ENCODE measurements at places on chromosomes 4 and X.

GRCh38 chr4:105194328-105195231, 47.9 kb downstream of the TET2 start:
- no peak for DNase-seq

DNA sequence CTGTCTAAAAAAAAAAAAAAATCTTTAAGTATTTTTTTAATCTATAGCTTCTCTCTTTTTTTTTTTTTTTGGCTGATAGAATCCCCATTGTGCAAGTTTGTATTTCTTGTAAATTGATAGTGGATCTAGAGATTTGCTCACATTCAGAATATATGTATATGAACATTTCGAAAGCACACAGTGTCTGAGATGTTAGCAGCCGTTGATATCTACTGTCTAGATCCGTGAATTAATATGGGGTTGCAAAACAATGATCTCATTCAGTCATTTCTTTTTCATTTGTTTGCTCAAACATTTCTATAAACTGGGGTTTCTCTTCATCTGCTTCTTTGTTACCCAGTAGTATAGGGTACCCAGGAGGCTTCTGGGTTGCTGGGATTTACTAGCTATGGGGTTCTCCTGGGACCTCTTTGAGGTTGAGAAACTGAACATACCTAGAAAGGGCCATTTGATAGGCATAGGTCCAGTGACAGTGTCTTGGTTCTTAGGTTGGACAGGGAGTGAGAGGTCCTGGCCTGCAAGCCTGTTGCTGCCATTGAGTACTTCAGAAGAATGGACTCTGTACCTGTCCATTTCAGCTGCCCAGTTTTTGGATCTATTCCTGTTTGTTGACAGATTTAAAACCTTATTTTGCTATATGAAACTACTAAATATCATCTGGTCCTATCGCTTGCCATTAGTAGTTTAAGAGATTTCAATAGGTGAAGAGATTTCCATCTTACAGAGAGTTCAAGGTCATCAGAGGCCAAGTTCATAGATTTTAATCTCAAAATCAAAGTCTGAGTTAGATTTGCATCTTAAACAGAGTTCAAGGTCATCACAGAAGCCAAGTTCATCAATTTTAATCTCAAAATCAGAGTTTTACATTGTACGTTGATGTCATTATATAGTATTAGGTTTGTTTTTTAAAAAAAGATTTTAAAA, 50.8 kb downstream of the WWC2 start:
- DNase-seq: no peak

DNA sequence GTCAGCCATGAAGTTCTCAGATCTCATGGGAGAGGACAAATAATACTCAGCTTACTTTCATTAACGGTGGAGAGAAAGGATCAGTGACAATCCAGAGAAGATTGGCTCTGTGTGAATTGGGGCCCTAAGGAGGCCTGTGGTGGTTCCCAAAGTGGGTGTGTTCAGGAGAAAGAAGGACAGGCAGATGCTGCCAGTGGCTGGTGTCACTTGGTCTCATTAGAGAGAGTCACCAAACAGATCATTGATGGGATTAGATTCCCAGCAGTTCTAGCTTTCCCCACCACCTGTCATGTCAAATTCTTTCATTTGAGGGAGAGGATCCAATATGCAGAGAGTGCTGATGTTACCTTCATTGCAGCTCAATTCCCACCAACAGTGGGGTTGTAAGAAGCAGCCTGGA, 8.0 kb downstream of the SMPX start:
- no peak for DNase-seq

GRCh38 chr4:73668782-73669201, 48.6 kb upstream of the RASSF6 start:
- no peak for DNase-seq

DNA sequence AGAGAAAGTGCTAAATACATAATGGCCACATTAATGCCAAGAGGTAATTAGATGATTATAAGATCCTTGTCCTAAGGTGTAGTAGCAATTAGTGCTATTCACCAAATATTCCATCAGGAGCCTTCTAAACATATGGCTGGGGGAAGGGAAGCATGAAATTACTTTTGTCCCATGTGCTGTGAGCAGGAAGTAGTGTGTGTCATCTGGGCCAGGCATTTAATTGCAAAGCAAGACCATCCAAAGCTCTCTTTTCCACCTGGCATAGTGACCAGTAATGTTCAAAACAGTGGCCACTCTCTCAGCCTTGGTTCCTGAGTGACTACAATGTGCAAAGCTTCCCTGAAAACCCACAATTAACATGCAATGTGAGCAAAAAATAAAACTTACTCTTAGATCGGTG, 144.2 kb upstream of the FAM241A start:
- no peak for DNase-seq

GRCh38 chrX:22486296-22486695, 213.6 kb downstream of the CBLL2 start:
- no peak for DNase-seq

GRCh38 chr4:25861951-25862410, 807 bp downstream of the SEL1L3 start:
- no peak for DNase-seq

DNA sequence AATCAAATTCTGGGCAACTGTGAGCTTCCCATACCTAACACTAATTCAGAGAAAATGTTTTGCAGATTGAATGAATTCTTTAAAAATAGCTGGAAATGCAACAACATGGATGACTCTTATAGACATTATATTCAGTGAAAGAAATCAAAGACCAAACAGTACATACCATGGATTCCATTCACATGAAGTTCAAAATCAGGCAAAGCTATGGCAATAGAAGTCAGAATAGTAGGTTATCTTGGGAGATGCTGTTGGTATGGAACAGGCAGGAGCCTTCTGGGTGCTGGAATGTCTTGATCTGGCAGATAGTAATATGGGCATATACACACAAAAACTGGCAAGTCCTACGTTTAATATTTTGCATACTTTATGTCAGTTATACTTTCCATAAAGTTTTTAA, 25.5 kb upstream of the CBLL2 start:
- DNase-seq: no peak

- DNase-seq: no peak
Observed at GRCh38 chr4:158767451-158767850, 1.4 kb upstream of the FNIP2 start.

DNA sequence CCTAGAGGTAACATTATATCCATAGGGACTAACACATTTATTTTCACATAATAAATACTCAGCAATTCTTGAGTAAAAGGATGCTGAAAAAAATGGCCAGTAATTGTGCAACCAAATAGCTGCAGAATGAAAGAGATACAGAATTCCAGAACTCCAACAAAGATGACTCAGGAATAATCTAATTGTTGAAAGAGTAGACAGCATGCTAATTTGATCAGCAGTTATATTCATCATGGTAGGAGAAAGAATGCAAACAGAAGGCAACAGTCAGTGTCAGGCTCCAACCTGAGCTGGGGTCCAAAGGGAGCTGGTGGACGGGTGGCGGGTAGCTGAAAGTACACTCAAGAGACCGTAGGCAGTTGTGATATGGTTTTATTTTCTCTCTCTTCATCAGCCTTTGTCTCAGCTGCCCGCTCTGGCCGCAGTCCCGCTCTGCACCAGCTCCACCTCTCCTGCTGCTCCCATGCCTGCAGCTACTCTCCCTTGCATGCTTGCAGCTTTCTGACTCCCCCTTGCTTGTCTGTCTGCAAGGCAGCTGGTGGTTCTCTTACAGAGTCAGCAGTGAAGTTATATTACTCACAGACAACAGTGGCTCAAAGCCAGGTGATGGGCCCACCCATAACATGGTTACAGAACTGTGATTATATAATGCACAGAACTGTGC, 1150.1 kb downstream of the STIM2 start:
- DNase-seq: no peak

DNA sequence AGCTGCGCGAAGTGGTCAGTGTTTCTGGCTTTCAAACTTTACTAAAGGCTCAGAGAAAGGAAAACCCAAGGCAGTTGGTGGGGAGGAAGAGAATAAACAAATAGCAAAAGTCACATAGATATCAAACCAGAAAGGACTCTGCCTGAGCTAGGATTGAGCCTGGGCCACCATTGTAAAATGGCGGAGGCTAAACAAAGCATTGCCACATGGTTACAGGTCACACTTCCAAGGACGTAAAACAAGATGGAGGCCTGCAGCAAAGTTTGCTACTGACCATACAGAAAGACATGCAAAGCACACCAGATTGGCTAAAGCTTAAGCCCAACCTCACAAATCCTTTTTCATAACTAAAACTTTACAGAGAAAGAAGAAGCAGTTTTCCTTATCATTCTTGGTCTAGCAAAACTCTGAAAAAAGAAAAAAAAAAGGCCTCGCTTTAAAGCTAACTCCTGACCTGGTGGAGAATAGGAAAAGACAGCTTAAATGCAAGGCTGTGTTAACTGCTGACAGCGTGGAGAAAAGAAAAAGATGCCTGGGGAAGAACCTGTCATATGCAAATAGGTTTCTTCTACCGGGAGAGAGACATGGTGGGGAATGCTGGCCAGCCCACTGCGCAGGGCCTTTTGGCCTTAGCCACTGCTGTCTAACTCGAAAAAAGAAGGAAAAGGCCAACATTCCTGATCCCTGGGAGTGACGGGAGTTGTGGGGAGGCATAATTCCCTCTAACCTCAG, 81.8 kb upstream of the SMARCA5 start:
- DNase-seq: no peak

DNA sequence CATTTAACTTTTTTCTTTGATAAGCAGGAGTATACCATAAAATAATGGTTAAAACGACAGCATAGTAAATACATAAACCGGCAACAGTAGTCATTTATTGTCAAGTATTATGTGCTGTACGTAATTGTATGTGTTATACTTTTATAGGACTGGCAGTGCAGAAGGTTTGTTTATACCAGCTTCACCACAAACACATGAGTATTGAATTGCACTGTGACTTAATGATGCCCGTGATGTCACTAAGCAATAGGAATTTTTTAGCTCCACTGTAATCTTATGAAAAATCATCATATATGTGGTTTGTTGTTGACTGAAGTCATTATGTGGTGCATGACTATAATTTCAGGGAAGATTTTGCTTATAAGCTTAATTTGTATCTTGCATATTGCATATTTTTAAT, 424.6 kb downstream of the PABPC4L start:
- no peak for DNase-seq

DNA sequence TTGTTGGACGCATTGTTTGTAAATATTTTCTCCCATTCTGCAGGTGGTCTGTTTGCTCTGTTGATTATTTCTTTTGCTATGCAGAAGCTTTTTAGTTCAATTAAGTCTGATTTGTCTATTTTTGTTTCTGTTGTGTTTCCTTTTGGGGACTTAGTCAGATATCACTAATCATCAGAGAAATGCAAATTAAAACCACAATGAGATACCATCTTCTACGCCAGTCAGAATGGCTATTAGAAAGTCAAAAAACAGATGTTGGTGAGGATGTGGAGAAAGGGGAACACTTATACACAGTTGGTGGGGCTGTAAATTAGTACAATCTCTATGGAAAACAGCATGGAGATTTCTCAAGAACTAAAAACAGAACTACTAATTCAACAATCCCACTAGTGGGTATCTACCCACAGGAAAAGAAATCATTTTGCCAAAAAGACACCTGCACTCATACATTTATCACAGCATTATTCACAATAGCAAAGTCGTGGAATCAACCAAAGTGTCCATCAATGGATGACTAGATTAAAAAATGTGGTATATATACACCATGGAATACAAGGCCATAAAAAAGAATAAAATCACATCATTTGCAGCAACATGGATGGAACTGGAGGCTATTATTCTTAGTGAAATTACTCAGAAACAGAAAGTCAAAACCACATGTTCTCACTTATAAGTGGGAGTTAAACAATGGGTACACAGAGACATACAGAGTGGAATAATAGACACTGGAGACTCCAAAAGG, 8.1 kb downstream of the COQ2 start:
- no peak for DNase-seq

DNA sequence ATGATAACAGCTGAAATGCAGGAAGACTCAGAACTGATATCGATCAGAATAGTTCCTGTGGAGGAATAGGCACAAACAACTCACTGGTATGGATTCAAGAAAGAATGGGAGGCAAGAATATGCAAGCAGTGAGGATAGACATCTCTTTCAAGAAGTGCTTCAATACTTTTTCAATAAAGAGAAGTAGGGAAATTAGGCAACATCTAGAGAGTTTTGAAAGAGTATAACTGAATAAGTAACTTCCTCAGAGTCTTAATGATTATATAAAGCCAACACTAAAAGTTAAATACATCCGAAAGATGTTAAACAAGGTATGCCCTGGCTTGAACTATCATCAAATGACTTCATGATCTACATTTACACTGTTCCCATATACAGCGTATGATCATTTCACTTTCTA, 1443.0 kb downstream of the PCDH7 start:
- no peak for DNase-seq

- DNase-seq: no peak
Observed at GRCh38 chr4:37858872-37859271, 32.0 kb upstream of the TBC1D1 start.

- DNase-seq: no peak
Observed at GRCh38 chr4:24121395-24122175, 231.7 kb upstream of the PPARGC1A start.

DNA sequence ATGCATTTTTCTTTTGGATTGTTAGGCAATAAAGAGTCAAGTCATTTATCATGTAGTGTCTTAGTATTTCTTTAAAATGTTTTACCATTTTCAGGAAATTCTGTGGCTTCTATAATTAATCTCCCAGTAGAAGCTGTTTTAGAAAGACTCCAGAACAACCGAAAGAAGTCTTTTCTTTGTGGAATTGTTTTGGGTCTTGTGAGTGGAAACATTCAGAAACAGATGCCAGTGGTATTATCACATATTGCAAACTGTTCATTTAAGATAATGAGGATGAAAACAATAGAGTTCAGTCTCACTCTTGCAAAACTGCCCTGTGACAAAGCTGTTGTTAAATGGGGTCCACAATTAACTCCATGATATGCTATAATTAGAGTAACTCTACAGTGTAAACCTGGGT, 211.2 kb upstream of the KIT start:
- DNase-seq: no peak

GRCh38 chr4:68576272-68577125, at the start of gene UGT2B17:
UGT2B17 (minus strand) TSS chr4:68576322; CDS start chr4:68568484, 7,838 bp downstream.
- no peak for DNase-seq

- no peak for DNase-seq
Observed at GRCh38 chr4:176443646-176444409, 124.1 kb downstream of the SPCS3 start.
